Left kidney (tissue), 8 donors: ENCODE measurements at places on chromosomes 6 and 20.

GRCh38 chr20:31962761-31963160 is 5.2 kb upstream of the XKR7 start:
- DNase-seq = no peak

GRCh38 chr20:25126204-25127029 is 44.5 kb upstream of the VSX1 start:
- no peak for DNase-seq

DNA sequence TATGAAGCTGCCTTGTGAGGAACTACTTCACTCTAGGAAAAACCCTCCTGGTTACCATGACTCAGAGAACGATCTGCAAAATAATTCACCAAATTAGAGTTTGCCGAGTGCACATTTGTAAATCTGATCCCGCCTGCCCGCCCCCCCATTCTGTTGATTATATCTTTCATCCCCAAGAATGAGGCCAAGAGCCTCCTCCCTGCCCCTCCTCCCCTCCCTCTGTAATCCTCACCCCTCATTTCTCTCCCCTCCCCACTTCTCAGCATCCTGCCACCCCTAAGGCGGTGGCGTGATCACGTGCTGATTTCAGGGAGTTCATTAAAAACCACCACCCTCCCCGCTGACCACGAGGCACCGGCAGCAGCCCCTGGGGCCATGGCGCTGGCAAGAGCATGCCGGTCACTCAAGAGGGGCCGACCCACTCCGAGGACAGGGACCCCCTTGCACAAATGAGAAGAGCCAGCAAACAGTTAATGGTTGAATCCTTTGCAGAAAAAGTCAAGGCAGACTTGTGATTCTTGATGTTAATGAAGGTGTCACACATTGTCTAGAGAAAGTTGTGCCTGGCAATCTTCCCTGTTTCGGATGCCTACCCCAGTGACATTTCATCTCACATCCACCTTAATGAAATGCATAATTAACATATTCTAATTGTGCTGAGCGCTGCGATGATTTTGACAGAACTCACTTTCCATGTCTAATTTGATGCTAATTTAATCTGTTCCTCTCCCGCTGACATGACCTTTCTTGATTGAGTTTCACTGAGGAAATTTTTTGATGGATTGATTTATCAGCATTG is 247.9 kb downstream of the ZNF217 start:
- DNase-seq = no peak

DNA sequence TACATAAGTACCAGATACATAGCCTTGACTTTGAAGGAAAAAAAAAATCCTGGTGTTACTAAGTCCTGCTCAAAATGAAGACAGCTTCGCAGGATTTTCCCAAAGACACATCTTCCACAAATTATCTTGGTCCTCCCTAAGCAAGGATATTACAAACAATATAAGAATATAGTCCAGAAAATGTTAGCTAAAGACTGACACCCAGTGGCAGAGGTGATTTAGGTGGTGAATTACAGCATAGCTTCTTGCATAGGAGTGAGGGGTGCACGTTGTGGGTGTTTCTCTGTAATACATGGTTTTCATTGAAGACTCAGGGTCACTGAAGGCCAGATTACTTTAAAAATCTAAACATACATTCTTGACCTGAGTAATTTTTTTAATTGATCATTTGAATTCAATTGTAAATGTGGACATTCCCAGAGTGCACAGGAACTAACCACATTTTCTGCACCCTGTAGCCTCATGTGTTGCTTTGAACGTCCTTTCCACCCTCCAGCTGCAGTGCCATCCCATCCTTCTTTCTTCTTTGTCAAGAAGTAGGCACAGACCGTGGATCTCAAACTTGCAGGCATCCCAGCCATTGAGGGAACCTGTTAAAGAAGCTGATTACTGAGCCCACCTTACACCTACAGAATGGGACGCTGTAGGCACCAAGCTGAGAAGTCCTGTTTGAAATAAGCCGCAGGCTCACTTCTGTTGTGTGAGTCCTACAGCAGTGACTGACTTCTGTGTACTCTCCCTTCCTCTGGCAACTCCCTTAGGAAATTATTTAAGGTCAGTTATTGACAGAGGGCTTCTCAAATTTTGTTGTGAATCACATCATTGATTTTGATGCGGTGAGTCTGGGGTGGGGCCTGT is 102.6 kb downstream of the PERP start:
- no peak for DNase-seq

DNA sequence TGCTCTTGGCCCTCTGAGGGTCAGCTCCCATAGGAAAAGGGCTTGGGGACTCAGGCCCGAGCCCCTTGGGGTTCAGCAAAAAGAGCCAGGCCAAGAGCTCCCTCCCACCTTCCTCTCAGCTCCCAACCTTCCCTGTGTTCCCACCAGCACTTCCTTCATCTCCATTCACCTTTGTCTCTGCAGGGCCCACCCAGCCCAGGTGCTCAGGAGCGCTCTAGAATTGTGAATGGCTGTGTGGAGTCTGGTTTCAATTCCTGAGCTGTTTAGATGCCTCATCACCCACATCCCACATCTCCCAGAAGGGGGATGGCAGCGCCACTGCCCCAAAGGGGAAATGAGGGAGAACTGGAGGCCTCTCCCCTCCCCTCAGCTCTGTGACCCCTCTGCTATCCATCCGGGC is 7.7 kb downstream of the GRM4 start:
- no peak for DNase-seq

- no peak for DNase-seq
Observed at GRCh38 chr6:151403919-151404308, 12.6 kb upstream of the ZBTB2 start.

DNA sequence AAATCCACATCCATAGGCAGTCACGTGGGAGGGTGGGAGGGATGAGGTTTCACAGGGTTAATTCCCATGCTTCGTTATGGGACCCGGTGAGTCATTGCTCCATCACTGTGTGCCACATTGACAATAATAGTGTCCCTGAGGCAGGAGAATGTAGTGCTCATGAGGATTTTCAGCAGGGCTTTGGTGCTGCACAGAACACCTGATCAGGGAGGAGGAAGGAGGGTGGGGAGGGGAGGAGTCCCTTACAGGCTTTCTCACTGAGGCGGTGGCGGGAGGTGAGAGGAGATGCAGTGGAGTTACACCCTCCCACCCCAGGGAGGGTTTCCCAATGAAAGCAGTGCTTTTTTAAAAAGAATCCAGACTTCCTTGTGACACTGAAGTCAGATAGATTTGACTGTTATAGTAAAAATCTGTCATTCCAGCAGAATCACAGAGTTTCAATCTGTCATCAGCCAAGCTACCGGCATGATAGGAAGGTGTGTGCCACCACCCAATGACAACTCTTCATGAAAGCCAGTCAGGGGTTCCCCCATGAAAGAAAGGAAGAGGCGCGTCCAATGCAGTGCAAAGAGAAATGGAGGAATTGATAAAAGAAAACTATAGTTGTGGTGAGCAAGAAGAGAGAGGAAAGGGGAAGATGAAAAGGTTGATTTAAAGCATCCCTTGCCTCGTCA is 144.8 kb downstream of the TBC1D7 start:
- DNase-seq = no peak
